Ureter (tissue), 1 donor: ENCODE measurements at places on chromosomes 5 and 9. TPM values are rescaled to one million over a fixed set of nuclear protein-coding genes. Genes with fewer than 3 reads are reported as not detected.

GRCh38 chr5:55629815-55630214 is 82.3 kb downstream of the SLC38A9 start:
- DNase-seq, result no peak

GRCh38 chr9:124355039-124355940 is 60.0 kb downstream of the PSMB7 start:
- DNase-seq, result no peak

- no peak for DNase-seq
Observed at GRCh38 chr5:150497989-150498317, 10.0 kb upstream of the NDST1 start.

DNA sequence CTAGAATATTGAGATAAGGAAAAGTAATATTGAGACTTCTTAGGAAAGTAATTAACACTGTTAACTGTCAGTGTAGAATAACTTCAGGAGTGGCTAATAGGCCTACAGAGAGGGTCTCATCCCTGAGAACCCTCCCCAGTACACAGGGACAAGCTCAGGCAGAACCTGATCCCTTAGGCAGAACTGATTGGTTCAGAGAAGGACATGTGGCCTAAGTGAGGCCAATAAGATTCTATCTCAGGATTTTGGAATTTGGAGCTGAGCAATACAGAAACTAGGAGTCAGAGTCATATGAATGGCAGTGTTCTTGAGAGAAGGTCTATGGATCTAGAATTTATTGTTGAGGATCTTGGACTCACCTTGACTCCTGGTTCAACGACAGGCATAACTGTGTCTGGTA is 10.9 kb upstream of the UBLCP1 start:
- no peak for DNase-seq

GRCh38 chr5:180498378-180498777 is 4.2 kb downstream of the CNOT6 start:
- DNase-seq, result no peak

OR1Q1 gene
- total RNA-seq, result not detected
